Right cardiac atrium (tissue), 5 donors: ENCODE measurements at places on chromosomes 4 and X. TPM values are rescaled to one million over a fixed set of nuclear protein-coding genes. Genes with fewer than 3 reads are reported as not detected.
A peak's percentile ranks its signal among the peaks of the same experiment; 100 is the strongest.

The TLL1 gene
- 3.3 TPM for total RNA-seq

DNA sequence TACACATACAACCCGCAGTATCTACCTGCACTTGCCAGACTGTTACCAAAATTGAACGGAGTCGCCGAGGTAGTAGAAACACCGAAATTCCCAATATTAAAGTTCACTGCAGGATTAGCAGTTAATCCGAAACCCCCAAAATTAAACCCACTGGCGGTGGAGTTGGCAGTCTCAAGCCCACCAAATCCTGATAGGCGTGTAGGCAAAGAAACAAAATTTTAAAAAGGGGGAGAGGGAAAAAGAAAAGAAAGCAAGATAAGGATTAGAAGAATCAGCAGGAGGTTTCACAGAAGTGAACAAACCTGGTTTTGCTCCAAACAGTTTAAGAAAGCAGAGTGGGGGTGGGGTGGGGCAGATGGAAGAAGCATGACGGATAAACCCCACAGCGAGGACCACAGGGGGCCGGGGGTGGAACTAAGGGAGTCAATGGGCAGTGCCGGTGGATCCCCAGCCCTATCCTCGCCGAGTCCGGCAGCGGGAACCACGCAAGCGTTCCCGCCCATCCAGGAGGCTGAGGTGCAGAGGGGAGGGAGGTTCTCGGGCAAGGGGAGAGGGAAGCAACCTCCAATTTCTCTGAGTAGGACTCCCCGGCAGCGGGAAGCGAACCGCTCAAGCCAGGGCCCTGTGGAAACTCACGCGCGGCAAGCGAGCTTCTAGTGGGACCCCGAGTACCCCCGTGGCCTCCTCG is 599 bp downstream of the NUP54 start:
- DNase-seq: peak; percentile 73

DNA sequence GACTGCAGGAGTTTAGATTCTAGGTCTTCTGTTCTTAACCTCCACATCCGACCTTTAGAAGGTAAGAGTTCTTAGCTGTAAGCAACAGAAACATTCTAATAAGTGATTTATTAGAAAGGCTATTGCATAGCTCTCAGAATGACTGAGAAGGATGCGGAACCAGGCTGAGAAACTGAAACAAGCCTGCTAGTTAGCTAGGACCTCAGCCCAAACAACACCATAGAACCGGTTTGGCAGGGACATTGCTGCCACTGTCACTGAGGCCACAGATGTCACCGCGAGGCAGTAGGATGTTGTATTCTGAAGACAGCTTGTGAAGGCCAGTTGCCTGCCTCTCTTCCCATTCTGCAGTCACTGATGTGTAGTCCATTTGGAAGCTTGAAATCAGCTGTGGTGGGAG is 160.0 kb upstream of the ARX start:
- DNase-seq: no peak

- no peak for DNase-seq
Observed at GRCh38 chrX:101210630-101211029, 9.0 kb upstream of the DRP2 start.

DNA sequence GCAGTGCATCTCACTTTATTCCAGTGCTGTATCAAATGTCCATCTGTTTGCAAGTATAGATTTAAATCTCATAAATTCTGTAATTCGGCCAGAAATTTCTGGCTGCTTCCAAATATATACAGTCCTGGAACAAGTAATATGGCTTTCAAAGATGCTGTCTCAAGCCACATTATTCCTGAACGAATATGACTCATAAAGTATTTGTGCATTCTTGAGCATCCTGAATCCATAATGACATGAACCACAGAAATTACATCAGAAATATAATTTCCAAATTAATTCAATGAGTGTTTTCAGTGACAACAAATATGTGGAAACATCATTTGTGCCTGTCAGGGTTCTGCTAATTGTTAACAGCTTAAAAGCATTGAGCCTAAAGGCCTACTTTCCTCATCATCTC is 140.9 kb upstream of the HPGD start:
- no peak for DNase-seq

The CT45A5 gene
- total RNA-seq: not detected

- DNase-seq: no peak
Observed at GRCh38 chr4:52192721-52193135, 141.6 kb downstream of the SPATA18 start.
